Stimulated activated CD8-positive, alpha-beta memory T cell treated with anti-CD3 and anti-CD28 coated beads, Interleukin-7, amount 100 ng/mL, for 24 hours (primary cell): ENCODE measurements at places on chromosomes 12 and 14.

GRCh38 chr12:2409656-2410265 lies 357.0 kb downstream of the CACNA1C start:
- no peak for DNase-seq

GRCh38 chr12:52605542-52605941 lies 4.3 kb upstream of the KRT72 start:
- no peak for DNase-seq

DNA sequence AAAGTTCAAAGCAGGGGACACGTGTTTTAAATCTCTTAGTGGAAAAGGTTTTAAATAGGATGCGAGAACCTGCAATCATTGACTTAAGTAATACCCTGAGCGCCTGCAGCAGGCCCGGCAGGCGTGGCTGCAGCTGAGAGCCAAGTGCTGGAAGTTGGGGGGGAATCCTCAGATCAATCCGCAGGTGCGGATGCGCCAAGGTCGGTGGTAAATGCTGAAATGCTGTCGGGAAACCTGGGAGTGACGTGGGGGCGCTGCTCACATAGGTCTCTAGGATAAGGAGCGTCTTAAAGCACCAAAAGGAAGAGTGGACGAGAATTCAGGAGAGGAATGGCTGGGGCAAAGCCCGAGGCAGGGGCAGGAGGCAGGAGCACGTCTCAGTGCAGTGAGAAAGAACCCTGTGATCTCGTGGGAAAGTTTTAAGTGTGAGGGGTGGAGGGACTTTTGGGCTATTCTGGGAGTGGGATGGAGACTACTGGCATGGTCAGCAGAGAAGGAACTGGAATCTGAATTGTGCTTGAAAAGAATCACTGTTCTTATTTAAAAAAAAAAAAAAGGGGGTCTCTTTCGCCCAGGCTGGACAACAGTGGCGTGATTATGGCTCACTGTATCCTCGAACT lies 883 bp upstream of the CDCA4 start:
- peak; percentile 29 for DNase-seq

DNA sequence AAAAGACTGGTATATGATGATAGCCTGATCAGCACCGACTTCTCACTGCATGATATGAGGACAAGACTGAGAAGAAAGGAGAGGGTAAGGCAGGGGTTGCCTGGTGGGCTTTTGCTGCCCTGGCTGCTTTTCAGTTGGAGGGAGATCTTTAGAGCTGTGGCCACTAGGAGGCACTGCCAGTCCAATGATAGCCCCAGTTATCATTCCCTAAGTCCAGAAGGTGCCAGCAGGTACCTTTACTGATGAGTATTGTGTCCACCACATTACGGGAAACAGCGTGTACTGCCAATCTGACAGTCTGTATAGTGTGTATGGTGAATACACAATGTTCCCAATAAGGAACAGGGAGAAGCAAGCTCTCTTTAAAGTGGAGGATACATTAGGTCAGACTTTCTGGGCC lies 55.8 kb upstream of the CCDC175 start:
- DNase-seq = no peak

GRCh38 chr12:108568338-108569154 lies 6.2 kb downstream of the ISCU start:
- DNase-seq = peak; percentile 24

DNA sequence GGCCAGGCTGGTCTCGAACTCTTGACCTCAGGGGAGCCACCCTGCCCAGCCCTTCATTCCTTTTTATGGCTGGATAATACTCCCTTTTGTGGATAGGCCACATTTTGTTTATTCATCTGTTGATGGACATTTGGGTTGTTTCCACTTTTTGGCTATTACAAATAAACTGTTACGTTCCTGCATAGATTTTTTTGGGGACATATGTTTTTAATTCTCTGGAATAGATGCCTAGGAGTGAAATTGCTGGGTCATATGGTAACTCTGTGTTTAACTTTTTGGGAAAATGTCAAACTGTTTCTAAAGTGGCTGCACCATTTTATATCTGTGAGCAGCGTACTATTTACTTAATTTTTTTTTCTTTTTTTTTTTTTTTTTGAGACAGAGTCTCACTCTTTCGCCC lies 9.8 kb downstream of the KMT5A start:
- DNase-seq = no peak
